ENCODE measurements at places on chromosomes 12 and 14. TPM values are rescaled to one million over a fixed set of nuclear protein-coding genes. Genes with fewer than 3 reads are reported as not detected.

DNA sequence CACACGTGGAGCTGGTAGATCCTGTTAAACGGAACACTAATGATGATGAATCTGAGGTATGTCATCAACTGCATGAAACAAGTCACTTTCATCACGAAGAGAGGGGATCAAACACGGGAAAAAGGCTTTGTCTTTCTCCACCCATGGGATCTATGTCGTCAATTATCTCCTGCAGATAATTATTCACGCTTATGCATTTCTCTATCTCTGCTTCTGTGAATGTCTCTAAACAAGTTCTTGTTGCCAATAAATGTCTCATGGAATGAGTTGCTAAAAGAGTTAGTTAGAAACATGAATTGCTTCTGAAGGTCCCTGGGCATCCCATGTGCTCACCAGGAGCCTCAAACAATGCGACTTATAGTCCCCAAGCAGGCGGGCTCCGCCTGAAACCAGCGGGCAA is 1228.2 kb upstream of the TMEM132C start:
- no peak for DNase-seq

- peak; percentile 13 for DNase-seq
Observed at GRCh38 chr12:110199339-110200123, 75.4 kb downstream of the IFT81 start.

GRCh38 chr12:108816652-108817335 is 40.6 kb downstream of the SSH1 start:
- DNase-seq = no peak

DNA sequence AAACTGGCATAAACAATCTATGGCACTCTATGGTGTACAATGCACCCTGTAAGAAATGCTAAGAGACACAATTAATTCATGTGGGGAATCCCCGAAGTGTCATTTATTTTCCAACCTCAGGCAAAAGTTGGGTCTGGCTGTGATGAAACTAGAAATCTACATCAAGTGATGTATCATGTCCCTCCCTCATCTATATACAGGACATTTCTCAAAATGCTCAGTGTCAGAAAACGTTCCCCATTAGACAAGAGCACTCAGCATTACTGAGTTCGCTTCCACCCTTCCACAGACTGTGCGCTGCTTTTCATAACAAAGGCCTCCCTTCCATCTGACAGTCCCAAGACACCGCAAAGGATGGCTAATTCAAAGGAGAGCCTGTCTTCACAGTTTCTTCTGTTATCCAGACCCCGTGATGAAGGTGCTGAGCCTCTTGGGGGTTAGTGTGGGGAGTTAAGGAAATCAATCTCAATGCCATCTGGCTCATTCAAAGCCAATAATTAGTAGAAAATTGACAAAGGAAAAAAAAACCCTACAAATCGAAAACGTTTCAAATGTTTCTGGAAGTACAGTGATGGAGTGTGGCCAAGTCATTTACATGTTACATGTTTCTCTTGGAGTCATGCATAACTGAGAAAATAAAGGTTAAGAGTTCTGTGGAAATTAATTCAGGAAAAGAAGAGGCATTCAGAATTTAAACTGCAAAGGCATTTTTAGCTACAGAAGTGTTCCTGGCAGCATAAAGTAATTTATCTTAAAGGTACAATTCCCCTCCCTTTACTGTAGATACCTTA is 7.5 kb downstream of the CCDC88C start:
- DNase-seq = no peak

DNA sequence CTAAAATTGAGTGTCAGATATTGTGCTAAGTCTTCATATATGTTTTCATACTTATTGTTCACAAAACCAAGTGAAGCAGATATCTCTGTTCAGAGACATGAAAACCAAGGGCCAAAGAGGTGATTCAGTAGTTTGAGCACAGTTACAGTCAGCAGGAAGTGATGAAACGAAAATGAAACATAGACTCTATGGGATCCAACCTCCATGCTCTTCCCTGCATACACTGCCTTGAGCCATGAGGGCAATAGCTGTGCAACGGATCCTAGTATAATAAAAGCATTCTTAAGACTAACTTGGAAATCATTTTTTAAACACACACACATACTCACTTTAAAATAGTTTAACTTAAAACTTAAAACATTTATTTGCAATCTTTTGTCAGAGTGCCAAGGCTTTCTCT is 27.9 kb downstream of the ESR2 start:
- no peak for DNase-seq

- DNase-seq = no peak
Observed at GRCh38 chr14:65810322-65810721, 397.8 kb downstream of the FUT8 start.

DNA sequence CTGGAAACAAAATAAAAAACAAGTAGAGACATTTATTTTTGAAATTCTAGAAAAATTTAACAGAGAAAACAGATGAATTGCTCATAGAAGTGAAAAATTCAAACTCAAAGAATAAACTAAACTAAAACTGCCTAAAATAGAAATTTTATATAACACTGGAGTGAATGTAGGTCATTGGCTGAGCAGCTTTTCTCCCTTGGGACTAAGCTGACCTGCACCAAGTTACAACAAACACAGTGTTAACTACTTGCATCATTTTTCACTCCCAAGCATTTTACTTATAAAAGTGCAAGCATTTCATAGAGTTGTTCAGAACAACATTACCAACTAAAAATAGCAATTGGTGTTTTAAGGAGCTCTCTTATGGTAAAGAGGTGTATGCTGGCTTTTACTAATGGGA is 298.1 kb downstream of the MED13L start:
- no peak for DNase-seq

DNA sequence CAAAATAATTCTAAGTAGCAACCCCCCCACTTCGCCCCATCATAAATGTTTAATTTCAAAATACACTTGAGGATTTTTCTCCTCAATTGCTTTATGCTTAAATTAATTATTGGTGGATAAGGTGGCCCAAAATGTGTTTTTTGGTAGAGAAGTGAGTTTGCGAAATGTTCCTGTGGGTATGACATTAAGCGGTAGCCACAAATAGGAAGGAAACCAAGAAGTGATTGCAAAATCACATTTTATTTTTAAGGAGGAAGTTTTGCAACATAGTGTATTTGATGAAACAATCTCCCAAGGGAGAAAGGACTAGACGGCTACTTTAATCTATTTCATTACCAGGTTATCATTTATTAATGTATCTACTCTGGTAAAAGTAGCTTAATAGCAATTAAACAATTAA is 25.5 kb downstream of the SLC25A3 start:
- DNase-seq = no peak

- DNase-seq = no peak
Observed at GRCh38 chr12:22835431-22835830, 210.5 kb downstream of the ETNK1 start.

GRCh38 chr12:102093319-102093718 is 26.6 kb downstream of the NUP37 start:
- no peak for DNase-seq

- DNase-seq = no peak
Observed at GRCh38 chr12:24707334-24707733, 241.6 kb downstream of the BCAT1 start.

- no peak for DNase-seq
Observed at GRCh38 chr12:116606397-116606796, 47.2 kb downstream of the MAP1LC3B2 start.

DNA sequence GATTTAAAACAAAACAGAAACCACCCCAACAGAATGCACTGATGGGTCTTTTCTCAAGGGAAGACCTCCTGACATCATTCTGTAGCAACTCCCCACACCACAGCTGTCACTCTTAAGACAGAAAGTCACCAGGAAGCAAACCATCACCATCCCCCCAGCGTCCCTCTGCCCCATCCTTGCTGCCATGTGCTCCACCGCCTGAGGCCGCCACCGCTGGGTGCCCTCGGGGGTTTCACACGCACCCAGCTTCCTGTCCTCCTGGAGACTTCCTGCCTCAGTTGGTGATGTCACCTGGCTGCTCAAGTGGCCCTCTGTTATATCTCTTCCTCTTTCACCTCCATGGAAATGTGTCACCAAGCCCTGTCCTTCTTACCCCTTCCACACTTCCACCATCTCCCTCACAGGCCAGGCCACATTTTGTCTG is 71.4 kb upstream of the GPR68 start:
- DNase-seq = peak; percentile 37

GABARAPL1 gene
- 55.0 TPM for polyA plus RNA-seq

KRT71 gene
- 0.04 TPM for polyA plus RNA-seq

DCN gene
- 568 TPM for polyA plus RNA-seq

CSAD gene
- polyA plus RNA-seq = 60.0 TPM

BDKRB2 gene
- polyA plus RNA-seq = 9.1 TPM

TSPAN9 gene
- 24.9 TPM for polyA plus RNA-seq

SRRM4 gene
- polyA plus RNA-seq = 1.6 TPM

PIP4P1 gene
- polyA plus RNA-seq = 44.0 TPM

SCAF11 gene
- polyA plus RNA-seq = 85.0 TPM

ASCL1 gene
- polyA plus RNA-seq = 6.4 TPM
